ENCODE measurements at places on chromosomes 6 and 20.

- DNase-seq: no peak
These were observed 37.0 kb upstream of the PREX1 start for GRCh38 chr20:48864738-48865318.

DNA sequence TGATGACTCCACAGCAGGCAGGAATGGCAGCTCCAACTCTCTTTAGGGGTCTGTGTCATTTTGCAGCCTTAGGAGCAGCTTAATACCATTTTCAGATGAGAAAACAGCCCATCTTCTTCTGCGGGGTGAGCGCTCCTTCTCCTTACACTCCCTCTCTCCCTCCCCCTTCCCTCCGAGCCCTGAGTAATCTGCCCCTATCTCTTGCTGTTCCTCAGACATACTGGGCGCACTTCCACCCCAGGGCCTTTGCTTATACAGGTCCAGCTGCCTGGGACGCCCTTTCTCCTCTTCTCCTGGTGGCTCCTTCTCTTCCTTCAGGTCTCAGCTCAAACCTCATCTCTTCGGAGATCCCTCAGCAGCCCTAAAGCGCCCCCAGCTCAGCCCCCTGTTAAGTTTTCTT lies 54.8 kb downstream of the SNAI1 start:
- DNase-seq: no peak

DNA sequence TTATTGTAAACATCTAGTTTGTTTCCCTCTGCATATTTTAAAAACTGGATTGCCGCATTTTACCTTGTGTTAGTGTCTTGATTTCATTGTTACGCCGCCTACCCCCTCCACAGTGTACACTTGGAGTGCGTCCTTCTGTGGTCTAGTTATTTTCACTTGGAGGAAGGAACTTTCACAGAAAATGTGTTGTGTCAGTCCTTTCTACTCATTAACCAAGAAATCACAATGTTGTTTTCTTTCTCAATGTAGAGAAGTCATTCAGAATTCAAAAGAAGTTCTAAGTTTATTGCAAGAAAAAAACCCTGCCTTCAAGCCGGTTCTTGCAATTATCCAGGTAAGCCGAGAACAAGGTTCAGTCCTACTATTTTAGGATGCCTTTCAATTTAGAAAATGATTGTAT lies 10.3 kb downstream of the MTHFD1L start:
- DNase-seq: no peak

DNA sequence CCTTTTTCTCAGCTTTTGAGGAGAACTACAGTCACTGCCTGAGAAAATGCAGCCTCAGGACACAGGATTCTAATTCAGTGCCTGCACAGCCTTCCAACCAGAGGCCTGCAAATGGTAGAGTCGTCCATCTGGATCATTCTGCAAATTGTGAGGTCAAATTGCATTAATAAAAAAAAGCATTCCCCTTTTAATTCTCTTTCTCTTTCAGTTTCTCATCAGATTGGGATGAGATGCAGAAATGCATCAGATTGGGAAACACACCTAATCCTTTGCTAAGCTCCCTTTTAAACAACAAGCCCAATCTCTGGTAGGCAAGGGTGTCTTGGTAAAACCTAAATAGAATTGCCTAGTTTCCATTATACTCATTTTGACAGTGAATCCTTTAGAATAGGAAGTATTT lies 838.8 kb downstream of the MAFB start:
- no peak for DNase-seq

GRCh38 chr6:134744301-134744700 lies 205.6 kb downstream of the ALDH8A1 start:
- no peak for DNase-seq

- DNase-seq: no peak
These were observed 118.9 kb downstream of the QKI start for GRCh38 chr6:163533443-163533842.

DNA sequence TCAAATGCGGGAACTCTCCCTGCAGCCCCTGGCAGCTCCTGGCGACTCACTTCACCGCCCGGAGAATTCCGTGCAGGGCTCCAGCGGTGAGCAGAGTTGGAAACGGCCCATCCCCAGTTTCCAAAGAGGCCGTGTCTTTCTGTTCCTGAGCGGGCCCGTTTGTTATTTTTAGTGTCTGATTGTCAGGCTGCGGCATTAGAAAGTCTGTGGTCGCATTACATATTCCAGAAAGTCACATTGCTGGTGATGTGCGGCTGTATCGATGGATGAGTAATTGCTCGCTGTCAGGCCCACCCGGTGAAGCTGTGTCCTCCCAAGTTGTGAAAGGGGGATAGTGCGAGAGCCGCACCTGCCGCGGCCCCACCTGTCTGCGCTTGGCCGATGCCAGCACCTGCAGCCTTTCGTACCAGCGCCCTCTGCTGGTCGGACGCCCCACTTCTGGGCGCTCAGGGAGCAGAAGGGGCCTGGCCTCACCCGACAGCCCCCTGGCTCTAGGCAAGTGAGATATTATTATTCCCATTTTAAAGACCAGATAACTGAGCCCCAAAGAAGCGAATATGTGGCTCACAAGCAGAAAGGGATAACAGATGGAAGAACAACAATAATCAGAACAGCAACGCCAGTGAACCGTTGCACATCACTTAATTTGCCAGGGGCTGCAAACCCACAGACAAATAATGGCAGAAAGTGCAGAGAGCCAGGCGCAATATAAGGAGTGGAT lies 244.9 kb downstream of the TSHZ2 start:
- peak; percentile 58 for DNase-seq

GRCh38 chr20:57061051-57061900 lies 205.2 kb downstream of the BMP7 start:
- DNase-seq: no peak

GRCh38 chr20:2006452-2007361 lies 12.8 kb upstream of the PDYN start:
- DNase-seq: no peak

GRCh38 chr6:24910331-24910960 lies 25.3 kb downstream of the RIPOR2 start:
- peak; percentile 30 for DNase-seq

GRCh38 chr6:113049190-113049589 lies 702.1 kb downstream of the RFPL4B start:
- no peak for DNase-seq

DNA sequence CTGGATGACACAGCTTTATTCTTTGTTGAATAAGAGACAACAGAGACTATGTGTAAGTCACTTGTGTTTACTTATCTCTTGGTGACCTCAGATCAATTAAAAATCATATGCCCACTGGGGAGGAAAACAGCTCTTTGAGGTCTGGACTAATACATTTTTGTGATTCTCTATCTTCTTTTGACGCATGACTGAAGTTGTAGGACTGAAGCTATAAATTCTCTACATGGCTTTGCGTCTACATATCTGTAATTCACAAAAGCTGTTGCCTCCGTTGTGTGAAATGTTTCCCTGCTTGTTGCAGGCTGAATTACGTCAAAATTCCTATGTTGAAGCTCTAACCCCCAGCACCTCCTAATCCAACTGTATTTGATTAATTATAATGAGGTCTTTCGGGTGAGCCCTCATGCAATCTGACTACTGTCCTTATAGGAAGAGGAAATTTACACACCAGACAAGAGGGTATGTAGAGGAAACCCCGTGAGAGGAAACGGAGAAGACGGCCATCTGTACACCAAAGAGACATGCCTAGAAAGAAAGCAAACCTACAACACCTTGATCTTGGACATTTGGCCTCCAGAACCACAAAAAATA lies 481.6 kb downstream of the PRKN start:
- DNase-seq: no peak

DNA sequence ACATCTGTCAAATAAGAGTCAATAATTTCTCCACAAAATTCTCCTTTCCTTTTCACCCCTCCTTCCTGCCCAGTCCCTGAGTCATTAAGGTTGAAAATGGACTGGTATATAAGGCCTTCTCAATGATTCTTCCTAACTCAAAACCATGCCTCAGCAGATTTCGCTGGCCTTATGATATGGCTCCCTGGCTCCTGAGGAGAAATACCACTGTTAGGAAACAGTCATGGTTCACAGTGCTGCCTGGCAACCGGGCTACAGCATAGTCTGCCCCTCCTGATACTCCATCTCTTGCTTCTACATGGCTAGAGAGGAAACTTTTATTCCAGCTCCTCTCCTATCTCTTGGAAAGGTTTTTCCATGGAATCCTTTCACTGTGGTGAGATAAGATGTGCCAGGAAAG lies 4.7 kb downstream of the UBE2J1 start:
- DNase-seq: no peak

DNA sequence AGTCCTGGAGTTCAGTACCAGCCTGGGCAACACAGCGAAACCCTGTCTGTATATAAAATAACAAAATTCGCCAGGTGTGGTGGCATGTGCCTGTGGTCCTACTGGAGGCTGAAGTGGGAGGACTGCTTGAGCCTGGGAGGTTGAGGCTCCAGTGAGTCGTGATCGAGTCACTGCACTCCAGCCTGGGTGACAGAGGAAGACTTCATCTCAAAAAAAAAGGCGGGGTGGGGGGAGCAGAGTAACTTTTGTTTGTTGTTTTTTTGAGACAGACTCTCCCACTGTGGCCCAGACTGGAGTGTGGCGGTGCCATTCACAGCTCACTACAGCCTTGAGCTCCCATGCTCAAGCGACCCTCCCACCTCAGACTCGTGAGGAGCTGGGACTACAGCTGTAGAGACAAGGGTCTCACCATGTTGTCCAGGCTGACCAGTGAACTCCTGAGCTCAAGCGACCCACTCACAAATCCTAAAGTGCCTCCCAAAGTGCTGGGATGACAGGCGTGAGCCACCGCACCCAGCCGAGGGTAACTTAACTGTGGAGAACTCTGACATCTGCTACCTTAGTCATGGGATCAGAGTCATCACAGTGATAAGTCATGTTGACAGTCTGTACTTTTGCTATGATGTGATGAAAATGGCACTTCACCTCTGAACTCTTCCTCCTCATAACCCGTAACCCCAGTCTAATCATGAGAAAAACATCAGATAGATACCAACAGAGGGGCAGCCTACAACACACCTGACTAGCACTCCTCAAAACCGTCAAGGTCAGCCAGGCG lies 16.5 kb downstream of the PEDS1 start:
- DNase-seq: no peak

- DNase-seq: no peak
These were observed 26.6 kb upstream of the NPBWR2 start for GRCh38 chr20:64133951-64134407.

- no peak for DNase-seq
These were observed 132.7 kb upstream of the JAG1 start for GRCh38 chr20:10806539-10806938.

- peak; percentile 40 for DNase-seq
These were observed at the start of gene SOBP for GRCh38 chr6:107489636-107490565. SOBP (plus strand) TSS chr6:107490117; CDS start chr6:107490617, 500 bp downstream.

- no peak for DNase-seq
These were observed 37.9 kb upstream of the PCMTD2 start for GRCh38 chr20:64217539-64218221.

DNA sequence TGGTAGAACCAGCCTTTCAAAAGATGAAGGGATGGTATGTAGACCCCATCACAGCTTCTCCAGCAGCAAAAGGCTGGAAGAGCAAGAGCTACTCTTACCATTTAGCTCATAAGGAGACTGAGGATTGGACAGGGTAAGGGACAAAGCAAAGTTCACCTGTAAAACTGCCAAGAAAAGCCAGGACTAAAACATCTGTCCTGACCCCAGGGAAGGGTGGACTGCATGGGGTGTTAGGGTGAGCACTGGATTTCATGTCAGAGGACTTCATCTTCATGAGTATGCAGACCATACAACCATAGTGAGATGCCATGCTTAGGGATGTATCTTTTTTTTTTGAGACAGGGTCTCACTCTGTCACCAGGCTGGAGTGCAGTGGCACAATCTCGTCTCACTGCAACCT lies 19.3 kb downstream of the AHCY start:
- no peak for DNase-seq

DNA sequence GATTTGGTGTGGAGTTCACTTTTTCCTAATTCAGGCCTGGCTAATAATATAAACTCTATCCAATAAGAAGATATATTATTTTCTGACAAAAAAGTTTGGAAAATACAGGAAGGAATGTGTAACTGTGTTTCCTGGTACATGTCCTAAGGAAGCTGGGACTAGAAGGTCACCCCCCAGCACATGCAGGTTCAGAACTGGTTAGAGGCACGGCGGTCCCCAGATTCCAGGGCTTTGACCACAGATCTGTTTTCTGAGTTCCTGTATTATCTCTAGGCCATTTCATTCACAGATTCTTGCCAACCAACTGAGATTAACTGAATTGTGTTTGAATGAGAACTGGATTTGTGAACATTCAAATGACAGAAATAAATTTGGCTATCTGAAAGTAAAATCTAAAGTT lies 94.5 kb downstream of the TULP4 start:
- DNase-seq: no peak

DNA sequence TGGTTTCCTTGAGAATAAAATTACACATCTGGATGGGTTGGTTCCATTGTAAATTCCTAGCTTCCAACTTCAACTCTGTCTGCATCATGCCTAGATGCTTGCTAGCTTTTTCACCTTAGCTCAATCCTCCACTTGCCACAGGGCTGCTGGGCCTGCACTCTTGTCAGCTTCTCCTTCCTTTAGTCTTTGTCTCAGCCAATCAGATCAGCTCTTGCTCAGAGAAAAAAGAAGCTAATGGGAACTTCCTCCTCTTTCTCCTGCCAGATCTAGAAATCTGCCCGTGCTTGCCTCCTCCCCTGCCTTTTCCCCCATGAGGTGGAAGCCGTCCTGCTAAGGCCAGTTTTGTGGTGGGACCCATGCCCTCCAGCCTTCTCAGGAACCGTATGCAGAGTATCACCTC lies 18.5 kb downstream of the RAE1 start:
- DNase-seq: no peak

GRCh38 chr20:26205350-26205749 lies 508.7 kb upstream of the ZNF337 start:
- DNase-seq: no peak

- DNase-seq: no peak
These were observed 628.8 kb downstream of the GRIK2 start for GRCh38 chr6:102022281-102022680.

- DNase-seq: no peak
These were observed 526.4 kb downstream of the CBLN4 start for GRCh38 chr20:55478724-55479450.

- no peak for DNase-seq
These were observed 34.8 kb downstream of the IYD start for GRCh38 chr6:150403458-150404246.

DNA sequence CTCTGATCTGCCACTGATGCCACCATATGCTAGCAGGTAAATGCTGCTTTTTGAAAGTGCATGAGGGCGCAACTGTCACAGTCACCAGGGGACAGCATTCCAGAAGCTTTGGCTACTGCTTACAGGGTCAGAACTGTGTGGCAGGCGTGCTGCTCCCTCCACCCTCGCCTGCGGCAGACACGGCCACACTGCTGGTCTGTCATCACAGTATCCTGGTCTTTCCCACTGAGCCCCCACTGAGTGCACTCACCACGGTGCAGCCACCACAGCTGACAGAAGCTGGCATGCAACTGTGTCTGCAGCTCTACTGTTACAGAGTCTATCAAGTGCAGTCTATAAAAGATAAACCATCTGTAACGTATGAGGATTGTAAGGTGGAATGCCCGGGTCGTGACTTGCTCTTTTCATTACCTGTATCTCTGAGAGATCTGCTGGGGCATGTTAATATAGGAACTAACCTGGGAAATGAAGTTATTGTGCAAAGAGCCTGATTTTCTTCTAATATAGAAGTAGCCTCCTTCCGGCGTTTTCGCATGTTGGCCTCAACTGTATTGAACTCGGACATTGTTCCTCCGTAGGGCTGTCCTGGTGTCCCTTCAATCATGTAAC lies 24.5 kb downstream of the GCLC start:
- no peak for DNase-seq

GRCh38 chr6:84243240-84243639 lies 15.8 kb upstream of the CEP162 start:
- no peak for DNase-seq

GRCh38 chr6:36716476-36717093 lies 19.0 kb downstream of the RAB44 start:
- DNase-seq: no peak

- no peak for DNase-seq
These were observed 61.4 kb downstream of the DNAH8 start for GRCh38 chr6:38776515-38776914.

All from CD4-positive, alpha-beta T cell treated with Interferon gamma for 1 hour (primary cell).